Activated CD8-positive, alpha-beta memory T cell treated with anti-CD3 and anti-CD28 coated beads for 4 hours (primary cell): ENCODE measurements at places on chromosomes 7 and 10.
A peak's percentile ranks its signal among the peaks of the same experiment; 100 is the strongest.

DNA sequence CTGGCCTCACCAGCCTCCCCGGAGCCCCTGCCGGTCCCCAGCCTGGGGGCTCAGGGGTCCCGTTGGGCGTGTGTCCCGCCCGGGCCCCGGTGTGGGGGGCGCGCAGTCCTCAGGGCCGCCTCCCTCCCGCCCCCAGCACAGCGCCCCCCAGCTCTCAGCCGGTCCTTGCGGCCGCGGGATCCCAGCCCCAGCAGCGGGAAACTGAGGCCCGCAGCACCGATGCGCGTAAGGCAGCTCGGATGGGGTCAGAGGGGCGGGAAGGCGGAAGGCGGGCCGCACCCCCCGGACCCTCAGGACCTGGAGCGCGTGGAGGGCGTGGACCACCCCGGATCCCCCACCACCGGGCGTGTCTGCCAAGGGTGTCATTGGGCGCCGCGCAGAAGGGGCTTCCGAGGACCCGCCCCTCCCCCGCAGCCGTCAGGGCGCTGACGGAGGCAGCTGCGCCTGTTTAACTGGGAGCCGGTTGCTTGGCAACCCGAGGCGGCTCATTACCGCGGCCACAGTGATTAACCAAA is 14.9 kb downstream of the UNCX start:
- no peak for DNase-seq

- no peak for DNase-seq
Observed at GRCh38 chr7:94239661-94240234, 154.9 kb upstream of the COL1A2 start.

DNA sequence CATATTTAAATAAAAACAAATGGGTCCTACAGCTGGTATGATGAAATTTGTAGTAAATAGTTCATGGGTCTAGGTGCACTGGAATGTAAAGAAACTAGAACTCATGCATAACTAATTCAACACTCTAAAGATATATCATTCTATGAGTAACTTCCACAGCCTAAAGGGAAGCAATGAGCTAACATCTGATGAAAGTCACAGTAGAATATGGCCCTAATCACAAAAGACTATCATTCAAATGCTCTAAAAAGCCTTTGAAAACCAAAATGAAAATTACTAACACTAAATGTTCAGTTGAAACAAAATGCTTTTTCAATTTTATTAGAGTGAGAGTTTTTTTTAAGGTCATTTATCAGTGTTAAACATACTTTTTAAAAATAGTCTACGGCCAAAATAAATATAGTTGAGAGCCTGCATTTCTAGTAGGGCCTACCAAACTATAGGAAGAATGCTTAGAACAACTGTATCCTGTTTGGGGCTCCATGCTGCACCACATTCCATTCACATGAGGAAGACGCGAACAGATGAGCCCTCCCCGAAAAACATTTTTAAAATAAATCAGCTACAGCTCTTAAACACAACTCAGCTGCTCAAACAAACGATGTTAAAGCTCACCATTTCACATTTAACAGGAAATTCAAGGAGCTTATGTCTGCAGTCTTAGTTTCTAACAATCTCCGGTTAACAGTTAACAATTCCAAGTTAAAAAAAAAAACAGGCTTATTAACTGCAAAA is 134.5 kb downstream of the NRBF2 start:
- DNase-seq: no peak

GRCh38 chr7:94436018-94436604 is 41.4 kb downstream of the COL1A2 start:
- peak; percentile 14 for DNase-seq

- no peak for DNase-seq
Observed at GRCh38 chr7:2608921-2609411, 22.8 kb upstream of the TTYH3 start.

DNA sequence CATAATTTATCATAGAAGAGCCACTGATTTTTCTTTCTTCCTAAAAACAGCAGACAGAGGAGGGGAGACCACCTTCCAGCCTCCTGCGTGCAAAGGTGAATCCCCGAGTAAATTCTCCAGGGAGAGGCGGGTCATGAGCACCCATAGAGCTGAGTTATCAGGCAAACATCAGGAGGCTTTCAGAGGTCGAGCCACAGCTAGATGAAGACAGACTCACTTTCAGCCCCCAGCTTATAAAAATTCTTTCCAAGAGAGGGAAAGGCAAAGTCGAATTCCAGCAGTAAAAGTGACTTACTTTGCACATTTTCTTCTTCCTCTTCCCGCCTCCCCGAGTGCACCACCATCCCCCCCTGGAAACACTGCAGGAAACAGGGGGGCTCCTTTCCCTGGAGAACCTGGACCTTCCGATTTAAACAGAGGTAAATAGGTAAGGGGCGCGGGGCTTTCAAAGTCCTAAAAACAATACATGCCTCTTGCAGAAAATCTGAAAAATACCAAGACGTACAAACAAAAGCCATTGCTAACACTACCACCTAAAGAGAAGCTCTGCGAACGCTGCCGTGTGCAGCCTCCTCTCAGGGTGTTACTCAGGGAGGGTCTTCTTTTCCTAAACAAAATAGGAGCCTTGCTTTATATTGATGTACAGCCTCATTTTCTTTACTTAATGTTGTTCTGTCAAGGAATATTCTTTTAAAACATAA is 163.8 kb downstream of the SVIL start:
- no peak for DNase-seq

- DNase-seq: no peak
Observed at GRCh38 chr7:158816271-158816670, 13.0 kb downstream of the ESYT2 start.

- no peak for DNase-seq
Observed at GRCh38 chr7:26096136-26096535, 55.9 kb upstream of the NFE2L3 start.

GRCh38 chr10:47367646-47368045 is 16.4 kb downstream of the ZNF488 start:
- DNase-seq: no peak

DNA sequence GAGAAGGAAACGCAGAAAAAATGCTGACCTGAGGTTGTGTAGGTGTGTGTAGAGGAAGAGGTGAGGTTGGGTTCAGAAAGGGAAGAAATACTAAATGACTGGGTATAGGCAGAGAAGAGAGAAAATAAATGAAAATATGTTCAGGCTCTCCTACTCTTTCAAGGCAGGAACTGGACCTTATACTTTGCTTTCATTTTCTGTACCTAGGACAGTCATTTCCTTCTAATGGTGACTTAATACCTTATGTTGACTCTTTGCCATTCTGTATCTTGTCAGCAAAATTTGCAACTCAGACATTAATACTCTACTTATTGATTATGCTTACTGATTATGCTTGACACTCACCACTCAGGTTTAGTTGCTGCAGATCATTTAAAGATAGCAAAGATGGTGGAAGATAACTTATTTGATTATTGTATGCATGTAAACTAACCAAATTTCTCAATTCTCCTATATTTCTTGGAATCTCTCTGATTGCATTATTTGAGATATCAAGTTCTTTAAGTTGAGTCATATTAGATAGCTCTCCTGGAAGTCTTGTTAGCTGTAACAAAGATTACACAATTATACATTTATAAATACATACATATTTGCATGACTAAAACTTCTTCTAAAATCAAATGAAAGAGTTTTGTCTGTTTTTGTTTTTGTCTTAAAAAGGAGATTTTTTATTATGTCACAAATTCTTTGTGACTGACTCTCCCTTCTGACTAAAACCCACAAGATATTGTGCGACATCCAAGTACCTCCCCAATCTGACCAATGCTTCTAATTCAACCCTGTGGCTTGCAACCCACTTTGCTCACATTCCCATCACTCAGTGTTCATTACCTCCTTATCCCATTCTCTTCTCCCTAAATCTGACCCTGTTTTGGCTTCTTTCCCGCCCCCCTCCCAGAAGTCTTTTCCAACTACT is 20.0 kb downstream of the LRRD1 start:
- DNase-seq: no peak

- no peak for DNase-seq
Observed at GRCh38 chr7:18572154-18572553, 76.6 kb downstream of the HDAC9 start.

- no peak for DNase-seq
Observed at GRCh38 chr7:36440880-36441279, 51.2 kb downstream of the ANLN start.

DNA sequence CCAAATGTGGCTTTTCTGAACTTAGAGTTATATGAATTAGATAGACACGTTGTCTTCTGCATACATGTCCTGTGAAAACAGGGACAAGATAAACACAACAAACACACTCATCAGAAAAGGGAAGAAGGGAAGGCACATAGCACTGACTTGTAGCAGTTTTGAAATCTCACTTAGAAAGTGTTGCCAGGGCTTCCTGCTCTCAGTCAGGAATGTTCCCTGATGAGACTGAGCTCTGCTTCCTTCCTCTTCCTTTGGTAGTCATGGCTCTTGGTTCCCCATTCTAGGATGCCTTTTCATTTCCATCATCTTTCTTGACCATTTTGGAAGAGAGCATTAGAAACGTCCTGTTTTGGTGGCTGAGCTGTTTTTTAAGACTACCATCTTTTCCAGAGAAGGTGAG is 233.8 kb upstream of the LYZL1 start:
- DNase-seq: no peak

GRCh38 chr10:68861253-68861652 is 33.9 kb downstream of the STOX1 start:
- DNase-seq: no peak

GRCh38 chr10:47207281-47207615 is 92.7 kb upstream of the GDF10 start:
- DNase-seq: no peak

DNA sequence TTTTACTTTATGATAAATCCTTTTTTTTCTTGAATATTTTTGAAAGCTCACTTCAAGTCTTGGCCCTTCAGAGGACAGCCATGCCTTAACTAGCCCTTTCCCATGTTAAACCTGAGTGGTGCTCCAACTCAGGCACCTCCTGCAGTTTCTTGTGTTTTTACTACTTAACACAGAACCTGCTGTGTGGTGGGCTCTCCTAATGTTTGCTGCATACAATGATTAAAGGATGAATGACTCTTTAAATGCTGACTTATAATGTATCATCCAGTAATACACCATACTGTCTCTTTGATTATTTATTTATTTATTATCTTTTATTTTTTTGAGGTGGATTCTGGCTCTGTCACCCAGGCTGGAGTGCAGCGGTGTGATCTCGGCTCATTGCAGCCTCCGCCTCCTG is 179.4 kb downstream of the SEMA3E start:
- no peak for DNase-seq

GRCh38 chr10:47276576-47277351 is 23.2 kb upstream of the GDF10 start:
- no peak for DNase-seq

- no peak for DNase-seq
Observed at GRCh38 chr7:45599851-45600706, 25.9 kb downstream of the ADCY1 start.

DNA sequence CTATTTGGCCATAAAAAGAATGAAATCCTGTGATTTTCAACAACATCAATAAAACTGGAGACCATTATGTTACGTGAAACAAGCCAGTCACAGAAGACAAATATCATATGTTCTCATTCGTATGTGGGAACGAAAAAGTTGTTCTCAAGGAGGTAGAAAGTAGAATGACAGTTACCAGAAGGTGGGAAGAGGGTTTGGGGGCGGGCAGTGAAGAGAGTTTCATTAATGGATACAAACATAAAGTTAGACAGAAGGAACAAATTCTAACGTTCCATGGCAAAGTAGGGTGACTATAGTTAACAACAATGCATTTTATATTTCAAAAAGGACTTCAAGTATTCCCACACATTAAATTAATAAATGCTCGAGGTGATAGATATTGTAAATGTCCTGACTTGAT is 97.4 kb downstream of the ZPBP start:
- DNase-seq: no peak

DNA sequence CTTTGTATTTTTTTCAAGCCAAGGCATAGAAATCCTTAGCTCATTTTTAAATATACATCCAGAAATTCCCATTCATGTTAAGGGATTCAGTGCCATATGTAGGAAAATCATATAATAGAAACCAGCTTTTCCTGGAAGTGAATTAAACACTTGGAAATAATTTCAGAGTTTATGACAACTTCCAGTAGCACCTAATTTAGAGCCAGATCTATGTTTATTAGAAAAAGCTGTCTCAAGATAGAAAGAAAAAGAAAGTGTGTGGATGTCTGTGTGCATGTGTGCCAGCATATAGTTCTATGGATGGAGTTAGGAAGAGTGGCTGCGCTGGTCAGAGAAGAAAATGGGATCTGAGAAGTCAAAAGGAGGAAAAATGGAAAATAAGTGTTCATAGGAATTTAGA is 225.7 kb downstream of the DGKB start:
- no peak for DNase-seq

GRCh38 chr7:136919820-136920219 is 51.4 kb downstream of the CHRM2 start:
- DNase-seq: no peak

DNA sequence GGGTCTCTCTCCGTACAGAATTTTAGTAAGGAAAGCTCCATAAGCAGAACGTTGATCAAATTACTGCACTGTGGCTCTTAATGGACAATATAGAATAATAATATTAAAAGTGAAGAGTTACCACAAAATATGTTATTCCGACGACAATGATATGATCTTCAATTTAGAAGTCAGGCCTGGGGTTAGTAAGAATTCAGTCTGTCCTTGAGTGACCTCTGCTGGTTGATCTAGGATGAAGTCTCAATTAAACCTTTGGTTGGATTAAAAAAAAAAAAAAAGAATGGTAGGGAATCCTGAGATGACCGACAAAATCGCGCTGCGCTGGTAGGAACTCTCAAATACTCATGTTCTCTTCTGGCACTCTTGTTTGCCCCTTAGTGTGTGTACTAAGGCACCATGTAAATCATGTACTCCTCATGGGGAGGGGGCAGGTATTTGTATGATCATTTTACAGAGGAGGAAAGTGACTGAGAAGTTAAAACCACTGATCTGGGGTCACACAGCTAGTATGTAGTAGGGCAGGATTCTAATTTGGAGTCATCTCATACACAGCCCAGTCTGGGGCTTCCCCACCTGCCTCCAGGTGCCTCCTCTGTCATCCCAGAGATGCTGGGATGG is 161.3 kb upstream of the NPVF start:
- DNase-seq: no peak

- DNase-seq: no peak
Observed at GRCh38 chr10:16234916-16235315, 201.9 kb upstream of the PTER start.

- DNase-seq: no peak
Observed at GRCh38 chr7:41053820-41054219, 649.1 kb downstream of the INHBA start.

DNA sequence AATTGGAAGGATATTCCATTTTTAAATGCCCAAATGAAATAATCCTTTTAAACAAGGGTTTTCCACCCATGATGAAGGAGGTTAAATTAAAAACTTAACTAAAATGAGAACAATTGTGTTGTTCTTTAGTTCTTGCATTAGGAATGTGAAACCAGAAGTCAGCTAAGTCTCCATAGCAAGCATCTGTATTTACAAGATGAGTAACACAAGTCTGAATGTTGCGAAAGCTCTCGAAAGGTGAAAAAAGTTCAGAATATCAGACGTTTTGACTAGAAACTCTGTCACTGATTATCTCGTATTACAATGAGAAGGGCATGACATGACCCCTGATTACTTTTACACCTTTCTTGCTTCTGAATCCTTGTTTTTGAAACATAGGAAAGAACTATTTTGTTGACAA is 149.6 kb downstream of the BICC1 start:
- DNase-seq: no peak

- no peak for DNase-seq
Observed at GRCh38 chr7:86558680-86559501, 84.8 kb upstream of the GRM3 start.

- no peak for DNase-seq
Observed at GRCh38 chr10:23439452-23439960, 631 bp downstream of the OTUD1 start.

GRCh38 chr7:30708983-30709382 is 26.7 kb upstream of the CRHR2 start:
- no peak for DNase-seq

- DNase-seq: no peak
Observed at GRCh38 chr7:90666186-90666585, 70.1 kb downstream of the CDK14 start.
